ENCODE measurements at places on chromosomes 6 and 20.

- DNase-seq = no peak
These were observed 108.5 kb downstream of the MANEA start for GRCh38 chr6:95685822-95686221.

DNA sequence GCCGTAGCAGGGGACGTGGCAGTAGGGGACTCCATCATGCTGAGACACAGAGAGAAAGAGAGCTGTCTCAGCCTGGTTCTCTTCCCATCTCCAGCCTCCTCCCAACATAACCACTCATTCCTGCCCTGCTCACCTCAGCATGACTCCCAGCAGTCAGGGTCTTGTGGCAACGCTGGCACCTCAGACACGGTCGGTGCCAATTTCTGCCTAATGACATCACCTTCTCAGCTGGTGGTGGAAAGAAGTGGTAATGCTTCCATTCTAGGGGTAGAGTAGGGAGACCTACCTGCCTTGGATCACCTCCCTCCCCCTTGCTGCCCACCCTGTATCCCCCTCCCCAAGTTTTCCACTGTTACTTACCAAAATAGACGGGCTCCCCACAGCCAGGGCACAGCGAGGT, 2.5 kb downstream of the CRIP3 start:
- DNase-seq = no peak

- no peak for DNase-seq
These were observed 54.4 kb upstream of the BHLHE23 start for GRCh38 chr20:63061051-63061770.

DNA sequence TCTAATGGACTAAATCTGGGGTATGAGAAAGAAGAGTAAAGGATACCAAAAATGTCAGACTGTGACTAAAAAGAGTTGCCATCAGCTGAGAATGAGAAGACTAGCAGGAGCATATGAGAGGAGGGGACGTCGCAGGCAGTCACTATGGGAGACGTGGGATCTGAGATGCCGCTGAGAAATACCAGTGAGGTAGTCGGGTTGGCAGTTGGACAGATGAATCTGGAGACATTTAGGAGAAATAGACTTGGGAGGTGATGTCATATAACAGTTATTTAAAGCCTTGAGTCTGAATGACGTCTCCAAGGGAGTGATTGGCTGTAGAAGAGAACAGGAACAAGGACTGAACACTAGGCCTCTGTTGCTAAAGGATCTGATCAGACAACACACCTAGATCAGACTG, 51.5 kb upstream of the TRIM26 start:
- no peak for DNase-seq

DNA sequence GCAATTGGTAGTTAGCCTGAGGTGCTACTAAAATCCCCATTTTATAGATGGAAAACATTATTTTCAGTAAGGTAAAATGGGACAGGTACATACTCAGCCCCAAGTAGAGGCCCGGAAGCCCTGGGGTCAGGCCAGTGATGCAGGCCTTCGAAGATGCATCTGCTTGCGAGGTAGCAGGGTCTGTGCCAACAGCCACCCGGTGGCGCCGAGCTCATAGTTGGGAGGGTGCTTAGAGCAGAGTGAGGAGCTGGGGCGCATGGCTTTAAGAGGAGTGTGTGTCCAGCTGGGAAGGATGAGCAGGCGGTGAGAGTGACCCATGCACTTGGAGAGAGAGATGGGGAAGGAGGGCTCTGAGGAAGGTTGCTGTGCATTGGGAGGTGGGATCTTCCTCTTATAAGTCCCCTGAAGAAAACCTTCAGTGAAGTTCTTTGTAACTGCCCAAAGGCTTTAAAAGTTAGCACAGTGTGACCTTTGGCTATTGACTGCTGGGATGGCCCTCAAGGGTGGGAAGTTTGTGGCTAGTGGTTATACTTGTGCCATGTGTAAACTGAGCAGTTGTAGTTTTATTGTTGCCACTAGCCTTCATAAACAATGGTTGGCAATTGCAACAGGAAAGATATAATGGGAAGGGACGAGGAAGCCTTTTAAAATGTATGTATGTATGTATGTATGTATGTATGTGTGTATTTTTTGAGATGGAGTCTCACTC, 71.1 kb downstream of the TOX2 start:
- DNase-seq = no peak

- DNase-seq = no peak
These were observed 36.0 kb downstream of the TGM6 start for GRCh38 chr20:2416541-2417212.

GRCh38 chr20:62651285-62652021, 9.2 kb downstream of the SLCO4A1 start:
- no peak for DNase-seq

DNA sequence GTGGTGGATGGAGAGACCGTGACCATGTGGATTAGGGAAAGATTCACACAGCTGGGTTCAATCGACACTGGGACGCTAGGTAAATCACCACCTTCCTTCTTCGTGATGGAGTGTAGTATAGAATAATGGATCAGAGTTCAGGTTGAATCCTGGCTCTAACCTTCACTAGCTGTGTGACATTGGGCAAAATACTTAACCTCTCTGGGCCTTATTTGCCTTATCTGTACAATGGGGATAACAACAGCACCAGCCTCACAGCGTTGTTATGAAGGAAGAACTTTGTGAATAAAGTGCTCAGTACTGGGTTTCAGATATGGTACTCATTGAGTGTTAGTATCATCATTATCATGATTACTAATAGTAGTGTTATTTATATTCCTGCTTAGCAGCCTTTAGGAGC, 126.1 kb upstream of the AKAP12 start:
- no peak for DNase-seq

GRCh38 chr6:6851059-6851948, 256.5 kb upstream of the RREB1 start:
- no peak for DNase-seq

DNA sequence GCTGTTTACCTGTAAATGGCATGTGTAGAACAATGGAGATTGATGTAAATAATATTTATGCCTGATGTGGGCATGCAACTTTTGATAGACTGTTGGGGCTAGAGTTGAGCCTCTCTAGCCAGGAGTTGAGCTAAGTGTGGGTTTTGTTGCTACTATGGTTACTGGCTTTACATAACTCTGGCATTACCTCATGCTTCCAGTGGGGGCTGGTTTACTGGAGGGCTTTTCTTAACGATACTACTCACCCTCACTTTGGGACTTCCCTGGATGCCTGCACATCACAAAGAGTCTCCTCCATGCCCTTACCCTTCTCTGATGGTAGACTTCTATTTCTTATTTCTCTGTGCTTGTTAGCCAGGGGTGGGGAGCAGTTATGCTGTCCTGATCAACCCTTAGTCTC, 524.6 kb upstream of the CDH4 start:
- no peak for DNase-seq

- no peak for DNase-seq
These were observed 96.4 kb upstream of the PAK5 start for GRCh38 chr20:9935285-9935684.

DNA sequence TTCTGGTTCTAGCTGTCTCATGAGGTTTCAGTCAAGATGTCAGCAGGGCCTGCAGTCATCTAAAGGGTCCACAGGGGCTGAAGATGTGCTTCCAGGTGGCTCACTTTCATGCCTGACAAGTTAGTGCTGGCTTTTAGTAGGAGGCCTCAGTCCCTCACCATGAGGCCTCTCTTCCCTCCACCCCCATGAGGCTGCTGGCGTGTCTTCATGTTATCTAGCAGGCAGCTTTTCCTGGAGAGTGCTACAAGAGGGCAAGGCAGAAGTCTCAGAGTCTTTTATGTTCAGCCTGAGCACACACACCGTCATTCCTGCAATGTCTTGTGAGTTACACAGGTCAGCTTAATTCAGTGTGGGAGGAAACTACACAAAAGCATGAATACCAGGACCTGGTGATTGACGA, 769.9 kb downstream of the HDGFL1 start:
- no peak for DNase-seq

GRCh38 chr6:129059650-129060049, 176.7 kb downstream of the LAMA2 start:
- DNase-seq = no peak

GRCh38 chr20:3433744-3434143, 26.3 kb upstream of the DNAAF9 start:
- no peak for DNase-seq

- no peak for DNase-seq
These were observed 4.1 kb downstream of the SLC23A2 start for GRCh38 chr20:4997222-4997621.

- no peak for DNase-seq
These were observed 169.3 kb upstream of the JARID2 start for GRCh38 chr6:15076565-15076964.

GRCh38 chr6:139173172-139173571, 38.3 kb downstream of the HECA start:
- DNase-seq = no peak

DNA sequence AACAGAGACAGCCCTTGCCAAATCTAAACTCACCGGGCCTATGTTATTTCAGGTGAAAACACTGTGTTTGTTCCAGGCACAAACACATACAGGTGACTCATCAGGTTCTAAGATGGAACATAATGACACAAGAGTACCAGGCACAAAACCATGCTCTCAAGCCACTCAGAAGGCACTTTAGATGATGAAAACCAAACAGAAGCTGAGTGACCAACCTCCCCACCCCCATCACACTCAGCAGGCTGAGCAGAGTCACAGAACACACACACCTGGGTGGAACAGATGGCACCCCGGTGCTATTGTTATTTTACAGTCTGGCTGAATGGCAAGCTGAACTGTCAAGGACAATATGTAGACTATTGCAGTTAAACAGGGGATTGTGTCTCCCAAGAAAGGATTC, 20.6 kb upstream of the NKX2-2 start:
- no peak for DNase-seq

DNA sequence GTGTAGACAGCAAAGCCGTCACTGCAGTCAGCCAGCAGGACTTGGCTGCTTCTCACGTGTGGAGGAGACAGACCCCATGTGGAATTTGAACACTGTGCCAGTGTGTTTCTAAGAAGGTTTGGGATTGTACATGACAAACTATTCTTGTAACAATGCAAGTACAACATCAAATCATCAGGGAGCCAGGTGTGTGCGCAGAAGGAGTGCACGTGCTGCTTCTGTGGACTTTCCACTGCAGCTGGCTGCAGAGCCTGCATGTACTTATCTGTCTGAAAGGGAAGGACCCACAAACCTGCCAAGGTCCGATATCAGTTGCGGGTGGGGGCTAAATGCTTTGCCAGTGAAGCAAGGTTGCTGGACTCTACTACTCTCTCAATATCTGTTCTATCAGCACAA, 211.6 kb downstream of the WDR27 start:
- no peak for DNase-seq

- no peak for DNase-seq
These were observed at the start of gene SERAC1 for GRCh38 chr6:158168040-158168289. Gene SERAC1, minus strand, starts transcription at chr6:158168262. Its CDS starts 9,899 bp downstream, at chr6:158158363.

GRCh38 chr20:58042591-58042990, 185.9 kb downstream of the ANKRD60 start:
- DNase-seq = no peak

DNA sequence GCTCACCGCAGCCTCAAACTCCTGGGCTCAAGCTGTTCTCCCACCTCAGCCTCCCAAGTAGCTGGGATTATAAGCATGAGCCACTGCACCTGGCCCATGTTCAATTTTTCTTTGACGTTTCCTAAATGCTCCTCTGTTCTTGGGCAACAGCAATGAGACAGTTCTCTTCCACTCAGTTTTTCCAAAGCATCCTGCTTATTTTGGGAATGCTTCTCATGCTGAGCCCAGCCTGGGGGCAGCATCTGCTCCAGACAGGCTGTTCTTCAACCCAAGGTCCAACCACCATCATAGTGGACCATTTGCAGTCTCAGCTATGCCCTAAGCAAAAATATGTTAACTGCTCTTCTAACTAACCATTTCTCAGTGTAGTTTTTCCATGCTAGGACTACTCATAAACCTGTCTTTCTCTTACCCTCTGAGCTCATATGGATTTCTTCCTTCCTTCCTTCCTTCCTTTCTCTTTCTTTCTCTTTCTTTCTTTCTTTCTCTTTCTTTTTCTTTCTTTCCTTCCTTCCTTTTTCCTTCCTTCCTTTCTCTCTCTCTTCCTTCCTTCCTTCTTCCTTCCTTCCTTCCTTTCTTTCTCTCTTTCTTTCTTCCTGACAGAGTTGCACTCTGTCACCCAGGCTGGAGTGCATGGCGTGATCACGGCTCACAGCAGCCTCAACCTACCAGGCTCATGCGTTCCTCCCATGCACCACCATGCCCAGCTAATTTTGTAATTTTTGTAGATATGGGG, 48.4 kb downstream of the GCNT2 start:
- DNase-seq = no peak

GRCh38 chr6:31826793-31827285, 699 bp upstream of the HSPA1B start:
- DNase-seq = no peak

DNA sequence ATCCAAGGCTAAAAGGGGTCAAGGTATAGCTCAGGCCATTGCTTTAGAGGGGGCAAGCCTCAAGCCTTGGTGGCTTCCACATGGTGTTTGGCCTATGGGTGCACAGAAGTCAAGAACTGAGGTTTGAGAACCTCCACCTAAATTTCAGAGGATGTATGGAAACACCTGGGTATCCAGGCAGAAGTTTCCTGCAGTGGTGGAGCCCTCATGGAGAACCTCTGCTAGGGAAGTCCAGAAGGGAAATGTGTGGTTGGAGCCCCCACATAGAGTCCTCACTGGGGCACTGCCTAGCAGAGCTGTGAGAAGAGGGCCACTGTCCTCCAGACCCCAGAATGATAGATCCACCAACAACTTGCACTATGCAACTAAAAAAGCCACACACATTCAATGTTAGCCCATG, 678.7 kb upstream of the ADGRB3 start:
- DNase-seq = no peak

GRCh38 chr6:105851113-105851580, 235.0 kb upstream of the PRDM1 start:
- DNase-seq = no peak

DNA sequence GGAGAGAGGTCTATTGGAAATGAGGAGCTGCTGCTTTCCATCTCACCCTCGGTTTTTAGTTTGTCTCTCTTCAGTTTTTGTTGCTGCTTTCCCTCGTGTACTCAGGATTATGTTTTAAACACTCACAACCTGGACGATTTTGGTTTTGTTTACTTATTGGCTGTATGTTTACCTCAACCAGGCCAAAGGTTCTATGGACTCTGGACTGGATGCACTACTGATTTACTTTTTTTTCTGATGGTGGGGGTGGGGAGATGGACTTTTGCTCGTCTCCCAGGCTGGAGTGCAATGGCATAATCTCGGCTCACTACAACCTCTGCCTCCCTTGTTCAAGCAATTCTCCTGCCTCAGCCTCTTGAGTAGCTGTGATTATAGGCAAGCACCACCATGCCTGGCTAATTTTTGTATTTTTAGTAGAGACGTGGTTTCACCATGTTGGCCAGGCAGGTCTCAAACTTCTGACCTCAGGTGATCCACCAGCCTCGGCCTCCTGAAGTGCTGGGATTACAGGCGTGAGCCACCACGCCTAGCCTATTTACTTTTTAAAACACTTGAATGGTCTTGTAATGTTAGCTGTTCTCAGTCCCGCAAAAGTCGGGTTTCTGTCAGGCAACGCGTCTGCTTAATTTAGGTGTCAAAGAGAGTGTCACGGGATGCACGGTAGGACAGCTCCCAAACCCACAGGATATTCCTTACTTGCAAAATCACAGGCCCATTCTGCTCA, 148.2 kb upstream of the RIPOR2 start:
- no peak for DNase-seq

- DNase-seq = no peak
These were observed 65.9 kb downstream of the AIG1 start for GRCh38 chr6:143126574-143126941.

GRCh38 chr6:145036236-145036635, 699.1 kb downstream of the EPM2A start:
- DNase-seq = no peak

- no peak for DNase-seq
These were observed 21.5 kb upstream of the BPIFB1 start for GRCh38 chr20:33261465-33261864.

Measured in Panc1 (cell line).